Fibroblast of the conjunctiva (primary cell): ENCODE measurements at places on chromosomes 6 and 20.

GRCh38 chr6:73832313-73832712, 136.3 kb downstream of the CD109 start:
- DNase-seq = peak; percentile 1

GRCh38 chr6:158198461-158198860, 30.3 kb downstream of the GTF2H5 start:
- DNase-seq = no peak

DNA sequence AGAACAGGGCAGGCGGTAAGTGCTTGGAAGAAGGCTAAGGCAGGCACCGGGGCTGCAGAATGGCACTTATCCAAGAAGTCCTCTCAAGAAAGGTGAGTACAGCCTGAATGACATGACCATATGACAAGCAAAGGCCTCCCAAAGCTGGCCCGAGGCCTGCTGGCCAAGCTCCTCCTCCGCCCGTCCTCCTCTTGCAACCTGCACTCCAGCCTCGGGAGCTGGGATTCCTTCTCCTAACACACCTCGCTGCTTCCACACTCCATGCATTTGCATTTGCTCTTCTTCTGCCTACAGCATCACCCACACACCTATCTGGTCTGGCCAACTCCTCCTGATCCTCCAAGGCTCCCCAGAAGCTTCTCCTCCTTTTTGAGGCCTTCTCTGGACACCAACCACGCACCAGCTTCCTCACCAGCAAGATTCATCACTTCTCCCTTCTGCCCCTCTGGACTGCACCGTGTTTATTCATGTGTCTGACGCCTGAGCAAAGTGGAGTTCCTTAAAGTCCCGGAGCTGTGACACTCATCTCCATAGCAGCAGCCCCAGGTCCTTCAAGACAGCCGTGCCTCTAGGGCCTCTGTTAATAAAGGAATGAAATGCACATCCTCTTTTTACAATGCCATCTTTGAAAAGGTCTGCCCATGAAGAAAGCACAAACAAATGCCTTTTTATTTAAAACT, 32.3 kb downstream of the CNKSR3 start:
- no peak for DNase-seq

DNA sequence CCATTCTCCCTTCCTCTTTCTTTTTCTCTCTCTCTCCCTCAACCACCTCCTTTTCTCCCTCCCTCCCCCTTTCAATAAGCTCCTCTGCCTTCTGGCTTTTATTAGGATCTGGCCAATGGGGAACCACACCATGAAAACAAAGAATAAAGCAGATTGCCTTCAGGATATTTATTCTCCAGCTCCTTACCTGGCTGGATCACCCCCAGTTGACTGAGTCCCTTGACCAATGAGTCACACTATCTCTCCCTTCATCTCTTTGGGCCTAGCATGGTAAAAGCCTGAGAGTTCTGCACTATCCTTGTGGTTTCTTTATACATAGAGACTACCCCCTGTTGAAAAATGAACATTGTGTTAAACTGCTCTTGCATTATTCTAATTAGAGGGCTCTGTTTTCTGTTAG, 476.8 kb downstream of the EPHA7 start:
- DNase-seq = no peak

- DNase-seq = peak; percentile 29
Observed at GRCh38 chr6:4059115-4059777, 19.7 kb downstream of the FAM217A start.

- DNase-seq = no peak
Observed at GRCh38 chr6:11219400-11219834, 13.1 kb downstream of the NEDD9 start.

DNA sequence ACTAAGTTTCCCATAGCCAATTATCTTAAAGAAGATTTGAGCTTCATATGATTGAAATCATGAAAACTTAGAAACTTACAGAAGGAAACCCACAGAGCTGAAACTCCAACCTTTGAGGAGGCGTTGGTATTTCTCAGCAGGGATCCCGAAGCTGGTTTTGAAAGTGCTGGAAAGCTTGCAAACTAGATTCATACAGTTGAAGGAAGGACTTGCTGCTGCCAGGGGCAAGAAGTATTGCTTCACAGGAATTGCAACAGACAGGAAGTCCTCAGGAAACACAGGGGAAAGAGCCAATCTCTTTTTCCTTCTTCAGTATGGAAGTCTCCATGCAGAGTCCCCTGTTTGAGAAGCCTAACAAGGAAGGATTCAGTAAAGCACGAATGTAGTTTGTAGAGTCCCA, 419.7 kb downstream of the CD109 start:
- DNase-seq = no peak

DNA sequence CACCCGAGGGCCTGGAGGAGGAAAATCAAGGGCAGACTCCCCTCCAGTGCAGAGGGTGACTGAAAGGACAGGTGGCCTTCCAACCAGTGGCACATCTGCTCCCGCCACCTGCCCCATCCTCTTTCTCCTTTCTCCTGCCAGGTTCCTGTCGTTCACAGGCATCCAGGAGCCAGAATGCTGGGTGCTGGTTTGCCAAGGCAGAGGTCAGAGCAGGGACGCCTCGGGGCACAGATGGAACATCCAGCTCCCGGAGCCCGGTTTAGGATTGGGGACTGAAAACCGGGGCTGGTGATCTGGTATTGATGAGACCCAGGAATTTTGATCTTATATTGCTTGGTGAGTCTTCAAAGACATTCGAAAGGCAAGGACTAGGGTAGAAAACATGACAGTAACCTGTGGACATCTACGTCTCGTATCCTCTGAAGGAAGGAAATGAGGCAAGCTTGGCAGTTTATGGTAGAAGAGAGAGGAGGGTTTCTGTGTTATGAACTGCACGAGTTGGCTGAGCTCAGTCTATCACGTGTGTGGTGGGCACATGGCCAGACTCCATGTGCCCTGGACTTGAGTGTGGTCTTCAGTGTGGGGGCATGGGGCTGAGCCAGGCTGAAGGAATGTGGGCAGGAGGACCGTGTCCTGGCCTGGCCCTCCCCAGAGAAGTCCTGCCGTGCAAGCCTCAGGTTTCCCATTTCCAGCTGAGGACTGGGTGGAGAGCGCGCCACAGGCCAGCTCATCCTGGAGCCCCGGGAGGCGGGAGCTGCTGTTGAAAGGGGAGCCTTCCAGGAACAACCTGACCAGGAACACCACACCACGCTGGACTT, 74.2 kb downstream of the IRF4 start:
- DNase-seq = no peak

GRCh38 chr20:34709831-34710567, 5.9 kb downstream of the TP53INP2 start:
- peak; percentile 18 for DNase-seq

DNA sequence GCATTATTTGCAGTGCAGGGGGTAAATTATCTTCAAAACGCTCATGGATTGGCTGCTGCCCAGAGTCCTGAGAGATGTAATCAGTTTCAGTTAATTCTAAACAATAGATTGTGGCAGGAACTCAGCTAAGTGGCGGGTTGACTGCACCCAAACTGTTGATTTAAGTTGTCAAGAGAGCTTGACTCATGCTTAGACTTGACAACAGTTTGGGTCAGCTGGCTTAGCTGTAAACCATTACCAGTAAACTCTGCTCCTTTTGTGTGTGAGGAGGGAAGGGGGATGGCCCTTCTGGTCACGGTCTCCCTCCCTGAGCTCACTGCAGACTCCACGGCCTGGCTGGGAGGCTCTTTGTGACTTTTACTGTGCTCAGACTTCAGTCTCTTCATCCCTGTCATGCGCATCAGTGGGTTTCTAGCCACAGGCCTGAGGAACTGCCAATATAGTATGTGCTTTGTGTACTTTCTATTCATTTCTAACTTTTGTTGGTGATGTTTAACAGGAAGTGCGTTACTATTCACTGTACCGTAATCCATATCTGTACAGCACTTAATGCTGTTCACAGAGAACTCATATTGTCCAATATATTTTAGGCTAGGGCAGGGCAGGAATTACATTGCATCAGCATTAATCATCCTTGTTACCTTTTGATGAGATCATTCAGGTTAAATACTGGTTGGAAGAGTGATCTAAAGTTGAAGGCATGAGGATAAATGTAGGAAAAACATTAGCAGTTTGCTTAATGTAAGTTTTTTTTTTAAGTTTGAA, 488.3 kb downstream of the CDKAL1 start:
- DNase-seq = no peak

DNA sequence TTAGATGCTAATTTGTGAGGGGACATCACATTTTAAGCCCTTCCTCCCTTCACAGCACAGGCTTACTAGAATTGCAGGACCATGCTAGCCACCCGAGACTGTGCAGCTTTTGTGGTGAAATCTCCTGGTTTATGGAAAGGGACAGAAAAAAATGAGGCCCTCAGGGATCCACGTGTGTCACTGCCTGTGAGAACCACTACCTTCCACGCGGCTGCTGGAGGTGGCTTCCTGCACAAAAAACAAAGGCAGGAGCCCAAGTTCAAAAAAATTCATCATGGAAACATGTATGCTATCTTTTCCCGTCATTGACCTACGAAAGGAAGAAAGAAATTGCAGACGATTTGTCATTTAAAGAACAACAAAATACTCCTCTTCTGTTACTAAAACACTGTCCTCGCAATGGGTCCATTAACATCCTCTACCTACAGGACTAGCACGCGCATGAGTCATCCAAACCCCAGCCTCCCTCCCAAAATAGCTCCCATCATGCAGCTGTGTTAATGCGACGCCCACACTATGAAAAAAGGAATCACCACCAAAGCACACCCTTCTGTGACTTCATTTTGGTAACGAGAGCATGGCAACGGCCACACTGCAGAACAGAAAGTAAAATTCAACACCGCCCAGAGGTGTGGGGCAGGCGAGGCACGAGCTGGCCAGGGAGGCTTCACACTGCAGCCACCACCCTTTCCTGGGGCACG, 45.7 kb downstream of the RAMACL start:
- no peak for DNase-seq

GRCh38 chr20:50655311-50655880, 35.9 kb downstream of the RIPOR3 start:
- peak; percentile 96 for DNase-seq

DNA sequence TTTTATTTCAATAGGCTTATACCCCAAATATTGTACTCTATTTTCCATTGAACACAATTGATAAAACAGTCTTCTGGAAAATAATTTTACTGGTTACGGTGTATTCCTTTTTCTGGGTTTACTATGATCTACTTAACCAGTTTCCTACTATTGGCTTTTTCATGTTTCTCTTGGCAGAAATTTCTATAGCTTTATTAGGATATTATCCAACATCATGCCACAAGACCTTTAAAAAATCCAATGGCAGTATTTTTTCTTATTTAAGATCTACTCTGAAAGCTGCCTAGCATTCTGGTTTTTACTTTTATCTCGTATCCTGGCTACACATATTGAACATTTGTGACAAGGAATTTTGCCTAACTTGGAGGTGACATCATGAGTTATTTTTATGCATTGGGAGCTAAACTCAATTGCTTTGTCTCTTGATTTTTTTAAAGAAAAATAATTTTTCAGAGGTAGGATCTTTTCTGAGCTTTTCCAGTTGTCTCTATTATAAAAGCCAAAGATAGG, 45.5 kb downstream of the SLC9A8 start:
- no peak for DNase-seq

GRCh38 chr6:20540683-20541082, 6.4 kb downstream of the CDKAL1 start:
- no peak for DNase-seq

DNA sequence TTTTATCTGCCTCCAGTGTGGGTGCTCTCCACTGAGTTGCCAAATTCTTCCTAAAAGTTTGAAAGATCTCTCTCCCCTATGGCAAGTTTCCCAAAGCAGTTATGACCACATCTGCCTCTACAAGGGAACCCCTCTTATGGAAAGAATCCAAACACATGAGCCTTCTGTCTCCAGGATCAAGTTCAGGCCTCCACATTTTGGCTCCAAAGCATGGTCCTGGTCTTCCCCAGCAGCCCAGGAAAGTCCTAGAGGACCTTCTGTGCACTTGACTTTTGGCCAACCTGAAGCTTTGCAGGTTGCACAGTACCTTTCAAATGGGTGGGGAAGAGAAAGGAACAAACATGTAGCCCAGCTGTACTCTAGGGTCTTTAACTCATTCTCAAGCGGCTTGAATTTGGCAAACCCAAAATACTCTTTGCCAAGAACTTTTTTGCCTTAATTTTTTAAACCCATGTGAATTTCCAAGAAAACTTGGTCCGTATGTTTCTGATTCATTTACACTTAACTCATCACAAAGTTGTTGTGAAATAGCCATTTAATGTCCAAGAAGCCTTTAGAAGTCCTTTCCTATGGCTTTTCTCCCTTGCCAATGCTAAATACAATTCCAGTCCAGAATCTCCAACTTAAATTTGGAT, 240.1 kb upstream of the TBX18 start:
- DNase-seq = peak; percentile 91

DNA sequence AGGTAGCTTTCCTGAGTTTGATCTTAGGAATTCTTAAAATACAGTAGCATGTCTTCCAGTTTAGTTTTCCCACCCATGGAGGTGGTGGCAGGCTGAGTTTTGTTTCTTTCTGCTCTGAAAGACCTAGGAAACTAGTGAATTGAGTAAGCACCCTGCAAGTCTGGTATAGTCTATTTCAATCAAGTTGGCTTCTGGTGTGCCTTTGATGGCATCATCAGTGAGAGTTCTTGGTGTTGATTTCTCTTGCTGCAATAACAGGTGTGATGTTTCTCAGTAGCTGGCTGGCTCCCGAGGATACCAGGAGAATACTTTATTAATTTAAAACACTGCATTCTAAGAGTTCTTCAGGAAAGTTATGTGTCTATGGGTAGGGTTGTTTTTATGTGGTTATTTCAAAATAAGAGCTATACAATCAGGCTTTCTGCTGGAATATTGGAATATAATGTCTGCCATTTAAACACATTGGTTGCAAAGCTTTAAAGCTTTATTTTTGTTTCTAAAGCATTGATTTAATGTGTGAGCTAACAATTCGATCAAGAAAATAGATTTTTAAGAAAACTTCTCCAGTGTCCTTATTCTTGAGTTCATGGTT, 19.0 kb downstream of the VAPB start:
- no peak for DNase-seq

DNA sequence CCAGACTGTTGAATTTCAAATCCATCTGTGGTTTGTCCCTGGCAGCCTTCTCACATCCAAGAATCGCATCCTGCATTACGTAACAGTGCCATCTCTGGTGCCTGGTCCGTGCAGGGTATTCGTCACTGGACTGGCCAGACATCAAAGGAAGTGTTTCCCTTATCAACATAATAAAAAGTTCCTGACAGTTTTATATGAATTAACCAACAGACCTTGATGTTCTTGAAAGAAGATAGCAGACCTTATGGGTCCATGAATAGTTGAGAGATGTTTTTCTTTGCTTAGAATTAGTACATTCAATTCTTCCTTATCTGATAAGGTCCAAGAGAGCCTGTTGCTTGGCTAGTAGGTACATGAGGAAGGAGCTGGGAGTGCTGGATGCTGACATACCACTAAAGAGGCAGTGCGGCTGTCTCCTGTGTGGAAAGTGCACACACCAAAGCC, 77.6 kb downstream of the PHACTR2 start:
- DNase-seq = no peak
